Activated T-cell treated with anti-CD3 and anti-CD28 coated beads for 4 hours (primary cell): ENCODE measurements at places on chromosomes 5 and 9.

DNA sequence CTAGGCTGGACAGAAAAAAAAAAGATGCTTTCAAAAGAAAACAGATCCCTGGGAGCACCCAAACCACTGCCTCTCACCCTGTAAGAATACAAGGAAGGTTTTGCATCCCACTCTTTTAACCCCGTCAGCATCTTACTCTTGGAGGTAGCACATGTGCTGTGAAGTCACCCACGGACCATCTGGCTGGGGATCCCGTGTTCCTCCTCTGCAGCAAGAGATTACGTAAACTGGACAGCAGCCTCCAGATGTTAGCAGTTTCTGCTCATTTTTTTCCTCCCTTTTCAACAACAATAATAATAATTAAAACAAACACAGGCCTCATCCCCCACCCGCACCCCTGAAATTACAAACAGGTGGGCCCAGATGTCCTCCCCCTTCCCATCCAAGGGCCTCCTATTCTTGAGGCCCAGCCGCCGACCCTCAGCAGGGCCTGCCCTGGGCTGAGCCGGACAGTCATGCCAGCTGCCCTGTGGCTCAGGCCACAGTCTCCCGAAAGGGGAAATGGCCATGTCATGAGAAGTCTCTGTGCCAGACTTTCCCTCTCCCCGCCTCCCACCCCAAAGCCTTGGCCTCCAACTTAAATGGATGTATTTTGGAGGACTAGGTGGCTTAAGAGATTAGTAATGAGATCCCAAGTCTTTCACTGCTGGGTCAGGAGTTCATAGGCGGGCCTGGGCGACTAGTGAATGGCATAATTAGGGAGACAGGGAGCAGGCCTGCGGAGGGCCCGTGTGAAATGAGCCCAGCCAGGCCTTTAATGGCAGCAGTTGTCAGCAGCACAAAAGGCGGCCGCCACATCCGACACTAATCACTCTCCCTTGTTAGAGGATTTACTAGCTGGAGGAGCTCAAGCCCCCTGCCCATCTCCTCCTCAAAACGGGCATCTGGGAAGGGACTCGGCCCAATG lies 165.1 kb downstream of the PAPPA start:
- no peak for DNase-seq

DNA sequence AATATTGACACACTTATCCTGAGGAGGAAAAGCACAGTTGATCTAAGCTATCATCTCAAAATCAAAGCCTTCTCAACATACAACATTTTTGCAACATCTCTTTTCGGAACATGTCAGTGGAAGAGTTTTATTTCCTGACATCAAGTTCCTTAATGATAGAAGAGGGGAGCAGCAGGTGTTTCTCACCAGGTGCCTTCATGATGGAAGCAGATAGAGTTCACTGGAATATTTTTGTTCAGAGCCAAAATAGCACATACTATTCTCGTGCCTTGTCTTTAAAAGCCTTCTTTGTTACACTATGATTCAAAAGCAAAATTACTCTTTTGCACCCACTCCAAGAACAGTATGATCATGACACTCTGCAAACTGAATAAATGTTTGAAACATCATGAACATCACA lies 176.9 kb upstream of the CCNG1 start:
- no peak for DNase-seq

- no peak for DNase-seq
Observed at GRCh38 chr9:133874060-133874657, 118.0 kb downstream of the VAV2 start.

DNA sequence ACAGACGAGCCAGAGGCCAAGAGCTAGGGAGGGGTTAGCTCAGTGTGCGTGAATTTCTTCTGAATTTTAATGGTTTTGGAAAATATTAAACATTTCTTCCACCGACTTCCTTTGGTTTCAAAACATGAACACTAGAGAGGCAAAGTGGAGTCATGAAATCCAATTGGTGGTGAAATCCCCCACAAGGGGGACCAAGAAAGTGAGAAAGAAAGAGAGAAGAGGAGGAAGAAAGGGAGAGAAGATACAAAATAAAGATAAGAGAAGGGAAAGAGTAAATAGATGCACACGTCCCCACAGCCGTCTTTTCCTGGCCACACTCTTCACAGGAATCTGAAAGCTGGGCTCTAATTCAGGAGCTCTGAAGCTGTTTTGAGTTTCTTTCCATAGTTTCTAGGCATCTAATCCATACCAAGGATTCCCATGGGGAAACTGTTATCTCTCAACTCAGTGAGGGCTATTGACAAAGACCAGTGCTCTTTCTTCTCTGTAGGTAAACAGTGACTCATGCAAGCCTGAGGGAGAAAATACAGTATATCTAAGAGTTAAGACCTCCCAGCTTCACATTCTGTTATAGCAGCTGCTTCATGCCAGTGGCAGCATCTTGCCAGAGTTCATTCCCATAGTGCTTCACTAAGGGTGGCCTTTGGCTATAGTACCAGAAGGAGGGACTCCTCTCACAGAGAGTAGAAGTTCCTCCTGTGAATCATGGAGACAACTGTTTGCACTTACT lies 115.8 kb upstream of the LIFR start:
- DNase-seq, result no peak

DNA sequence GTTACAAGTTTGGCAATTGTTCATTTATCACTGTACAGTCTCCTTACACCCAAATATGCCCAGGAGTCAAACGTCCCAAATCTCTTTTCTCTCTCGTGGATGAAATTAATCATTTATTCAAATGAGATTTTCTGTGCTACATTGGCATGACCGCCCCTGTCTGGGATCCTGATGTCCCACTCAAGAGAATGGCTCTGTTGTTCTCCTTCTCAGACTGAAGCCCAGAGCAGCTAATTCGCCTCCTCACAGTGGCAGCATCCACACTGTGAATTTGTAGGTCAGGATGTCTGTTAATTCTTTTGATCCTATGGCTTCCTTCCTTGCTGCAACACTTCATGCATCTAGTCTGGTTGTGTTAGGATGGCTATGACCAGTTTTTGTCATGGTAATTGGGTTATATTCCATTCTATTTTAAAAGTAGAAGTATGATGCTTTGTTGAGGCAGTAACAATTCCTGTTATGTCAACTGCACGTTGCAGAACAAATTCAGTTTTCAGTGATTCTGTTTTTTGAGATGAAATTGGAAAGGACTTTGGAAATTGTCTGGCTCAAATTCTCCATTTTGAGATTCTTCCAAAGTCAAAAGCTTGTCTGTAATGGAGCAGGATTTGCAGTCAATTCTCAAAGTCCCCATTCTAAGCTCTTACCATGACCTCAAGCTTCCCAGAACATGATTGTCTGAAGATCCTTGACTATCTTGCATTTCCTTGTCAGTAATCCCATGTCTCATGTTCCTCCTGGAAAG lies 141.5 kb upstream of the GAS1 start:
- DNase-seq, result no peak

DNA sequence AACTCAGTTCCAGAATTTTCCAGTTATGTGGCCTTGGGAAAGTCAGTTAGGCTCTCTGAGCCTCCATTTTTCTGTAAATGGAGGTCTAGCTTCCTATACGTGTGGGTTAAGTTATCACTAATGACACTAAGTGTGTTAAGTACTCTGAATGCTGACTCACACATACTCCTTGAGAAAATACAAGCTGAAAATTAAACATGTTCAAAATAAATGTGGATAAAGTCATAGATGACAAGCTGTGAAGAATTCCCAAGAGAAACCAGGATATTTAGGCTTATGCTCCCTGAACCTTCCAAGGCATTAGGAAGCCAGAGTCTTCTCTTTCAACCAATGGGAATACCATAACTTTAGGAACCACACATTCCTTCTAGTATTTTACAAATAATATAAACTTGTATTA lies 58.1 kb downstream of the ABCA1 start:
- DNase-seq, result no peak

DNA sequence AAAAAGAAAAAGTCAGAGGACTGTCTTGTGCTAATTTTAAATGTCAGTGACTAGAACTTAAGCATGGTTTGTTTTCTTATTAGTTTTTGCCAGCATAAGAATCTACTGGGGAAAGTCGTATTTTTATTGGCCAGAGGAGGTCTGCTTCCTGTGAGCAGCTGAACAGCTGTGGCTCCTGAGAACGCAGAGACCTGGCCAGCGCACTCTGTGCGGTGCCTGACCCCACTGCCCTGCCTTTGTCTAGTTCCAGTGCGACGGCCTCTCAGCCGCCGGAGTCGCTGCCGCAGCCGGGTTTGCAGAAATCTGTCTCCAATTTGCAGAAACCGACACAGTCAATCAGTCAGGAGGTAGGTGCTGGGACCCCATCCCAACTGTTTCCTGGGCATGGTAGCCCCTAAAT lies 42.5 kb downstream of the PRRC2B start:
- no peak for DNase-seq

- DNase-seq, result no peak
Observed at GRCh38 chr9:33524306-33524947, 376 bp downstream of the ANKRD18B start.

DNA sequence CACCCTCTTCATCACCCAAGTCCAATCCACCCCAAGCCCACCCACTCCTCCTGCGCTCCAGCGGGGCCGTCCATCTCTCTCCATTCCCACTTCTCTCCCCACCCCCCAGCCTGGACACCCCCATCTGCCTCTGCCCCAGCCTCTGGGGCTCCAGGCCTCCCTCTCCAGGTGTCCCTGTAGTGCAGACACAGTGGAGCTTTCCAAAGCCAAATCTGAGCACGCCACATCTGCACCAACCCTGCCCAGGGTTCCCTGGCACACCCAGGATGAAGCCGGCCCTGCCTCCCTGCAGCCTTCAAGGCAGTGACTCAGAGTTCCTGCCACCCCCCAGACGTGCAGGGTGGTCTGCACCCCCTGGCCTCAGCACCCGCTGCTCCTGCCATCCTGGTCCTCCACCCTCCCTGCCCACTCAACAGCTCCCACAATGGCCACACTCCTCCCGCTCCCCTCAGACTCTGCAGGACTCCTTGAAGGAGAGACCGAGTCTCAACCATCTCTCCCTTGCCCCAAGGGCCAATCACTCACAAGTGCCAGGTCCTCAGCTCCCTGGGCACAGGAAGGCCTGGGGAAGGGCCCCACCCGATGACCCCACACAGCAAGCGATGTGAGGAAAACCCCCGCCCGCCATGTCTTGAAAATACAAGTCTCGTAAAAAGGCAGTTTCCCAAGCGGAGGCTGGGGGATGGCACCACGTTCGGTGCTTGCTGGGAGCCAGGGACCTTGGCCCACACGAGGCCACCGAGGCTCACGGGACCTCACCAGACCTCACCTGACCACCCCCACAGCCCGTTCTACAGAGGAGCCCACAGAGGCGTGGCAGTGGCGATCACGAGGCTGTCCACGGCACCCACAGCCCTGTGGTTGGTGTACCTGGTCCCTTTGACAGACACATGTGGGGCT lies 22.2 kb downstream of the VAV2 start:
- DNase-seq, result no peak

- DNase-seq, result no peak
Observed at GRCh38 chr5:175131432-175131831, 312.6 kb downstream of the DRD1 start.

GRCh38 chr9:137604345-137605086 lies 970 bp upstream of the ARRDC1 start:
- no peak for DNase-seq

- DNase-seq, result no peak
Observed at GRCh38 chr9:72579190-72579589, 57.8 kb downstream of the TMC1 start.

DNA sequence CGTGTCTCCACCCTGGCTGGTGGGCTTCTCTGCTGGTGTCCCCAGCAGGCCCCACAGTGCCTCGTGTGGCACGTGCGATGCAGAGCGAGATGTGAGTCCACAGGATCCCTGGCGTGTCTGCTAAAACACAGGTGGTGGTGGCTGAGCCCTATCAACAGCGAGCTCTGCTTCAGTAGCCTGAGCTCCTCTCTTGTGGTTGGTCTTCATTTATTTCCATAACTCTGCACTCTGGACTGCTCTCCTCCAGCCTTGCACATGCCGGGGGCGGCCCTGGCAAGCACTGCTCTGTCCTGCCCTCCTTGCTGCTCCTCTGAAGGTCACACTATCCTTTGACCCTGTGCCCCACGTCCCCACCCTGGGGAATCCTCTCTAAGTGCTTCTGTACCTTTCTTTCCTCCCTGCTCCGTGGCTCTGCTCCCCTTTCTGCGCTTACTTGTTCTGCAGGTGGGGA lies 59.2 kb downstream of the NSUN2 start:
- DNase-seq, result no peak

- no peak for DNase-seq
Observed at GRCh38 chr5:43729846-43730478, 127.0 kb downstream of the NNT start.

GRCh38 chr9:135566552-135566951 lies 5.0 kb downstream of the PAEP start:
- DNase-seq, result no peak

- no peak for DNase-seq
Observed at GRCh38 chr5:19891658-19892057, 96.3 kb downstream of the CDH18 start.

- no peak for DNase-seq
Observed at GRCh38 chr5:179668391-179668790, 12.4 kb downstream of the CBY3 start.

GRCh38 chr5:124686239-124687004 lies 60.0 kb downstream of the ZNF608 start:
- DNase-seq, result no peak

DNA sequence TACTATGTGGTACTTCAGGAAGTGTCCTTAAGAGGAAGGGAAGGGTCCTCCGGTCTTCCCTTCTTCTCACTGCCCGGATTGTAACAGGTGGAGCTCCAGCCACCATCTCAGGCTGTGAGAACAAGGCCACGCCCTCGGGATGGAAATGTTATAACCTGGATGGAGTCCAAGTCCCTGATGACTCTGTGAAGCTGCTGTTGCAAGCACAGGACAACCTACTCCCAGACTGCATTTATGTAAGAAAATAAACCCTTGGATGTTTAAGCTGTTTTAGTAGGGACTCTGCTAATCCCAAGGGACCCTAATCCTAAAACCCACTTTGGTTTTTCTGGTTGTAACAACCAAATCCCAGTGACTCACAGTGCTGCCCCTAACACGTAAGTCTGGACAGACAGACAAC lies 221.6 kb downstream of the ACTL7B start:
- DNase-seq, result no peak

- no peak for DNase-seq
Observed at GRCh38 chr5:132471944-132472343, 18.6 kb downstream of the IRF1 start.

DNA sequence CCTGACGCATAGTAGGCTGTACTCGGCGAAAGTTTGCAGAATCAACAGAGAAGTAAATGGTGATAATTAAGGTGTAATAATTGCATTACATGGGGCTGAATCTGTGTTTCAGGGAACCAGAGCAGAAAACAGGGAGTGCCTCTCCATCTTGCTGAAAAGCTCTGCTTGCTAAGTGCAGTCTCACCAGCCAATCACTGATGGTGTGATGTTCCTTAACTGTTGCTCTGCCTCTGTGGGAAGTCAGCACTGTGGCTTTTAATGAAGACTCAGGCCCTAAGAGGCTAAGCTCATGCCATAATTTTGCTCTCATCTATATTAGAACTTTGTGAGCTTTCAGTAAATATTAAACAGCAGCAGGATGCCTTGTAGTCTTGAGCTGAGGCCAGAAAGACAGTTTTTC lies 4.5 kb downstream of the PHF24 start:
- no peak for DNase-seq

DNA sequence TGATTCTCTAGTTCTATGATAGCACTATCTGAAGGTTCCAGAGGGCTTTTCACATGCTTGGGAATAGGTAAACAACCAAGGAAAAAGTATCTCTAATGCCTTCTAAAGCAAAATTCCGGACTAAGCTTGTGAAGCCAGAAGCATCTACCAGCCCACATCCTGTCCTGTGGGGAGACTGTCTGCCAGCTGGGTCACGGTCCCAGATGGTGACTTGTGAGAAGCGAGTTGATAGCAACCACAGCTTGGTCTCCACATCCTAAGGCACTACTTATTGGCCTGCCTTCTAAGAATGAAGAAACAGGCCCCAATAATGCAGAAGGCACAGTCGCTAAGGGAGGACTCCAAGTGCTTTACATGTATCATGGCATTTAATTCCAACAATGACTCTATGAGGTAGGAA lies 184.1 kb upstream of the ADRA1B start:
- no peak for DNase-seq
